ENCODE measurements at places on chromosomes 13 and 19.
A peak's percentile ranks its signal among the peaks of the same experiment; 100 is the strongest.

DNA sequence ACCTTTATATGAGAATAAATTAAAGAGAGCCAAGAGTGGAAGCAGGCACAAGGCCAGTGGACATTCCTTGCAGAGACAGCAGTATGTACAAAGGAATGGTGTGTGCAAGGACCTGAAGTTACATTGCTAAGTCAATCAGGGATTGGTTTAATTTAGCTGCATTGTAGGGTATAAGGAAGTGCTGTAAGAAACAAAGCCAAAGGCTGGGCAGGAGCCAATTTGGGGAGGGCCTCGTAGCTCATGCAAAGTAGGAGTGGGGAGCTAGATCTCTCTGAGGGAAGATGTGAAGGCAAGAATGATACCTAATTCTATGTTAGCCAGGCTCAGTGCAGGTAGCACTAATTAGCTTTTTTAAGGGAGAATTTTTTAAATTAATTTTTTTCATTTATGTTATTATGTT lies 76.7 kb downstream of the SLAIN1 start:
- DNase-seq = no peak

DNA sequence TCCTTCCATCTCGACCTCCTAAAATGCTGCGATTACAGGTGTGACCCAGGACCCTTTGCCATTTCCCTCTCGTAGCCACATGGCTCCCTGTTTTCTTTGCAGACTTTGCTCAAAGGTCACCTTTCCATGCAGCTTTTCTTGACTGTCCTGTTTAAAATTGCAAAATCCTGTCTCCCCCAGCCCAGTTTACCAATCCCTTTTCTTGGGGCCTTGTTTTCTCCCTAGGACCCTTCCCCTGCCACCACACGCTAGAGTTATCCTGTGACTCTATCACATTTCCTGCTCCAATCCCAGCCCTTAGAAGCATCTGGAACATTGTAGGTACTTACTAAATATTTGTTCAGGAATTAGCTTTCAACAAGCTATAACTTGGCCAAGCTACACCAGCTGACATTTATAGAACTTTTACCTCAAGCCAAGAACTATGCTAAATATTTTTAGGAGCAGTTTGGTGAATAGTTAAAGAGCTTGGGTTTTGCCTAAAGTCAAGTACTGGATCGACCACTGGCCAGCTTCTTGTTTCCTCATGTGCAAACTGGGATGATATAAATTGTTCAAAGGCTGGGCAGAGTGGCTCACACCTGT lies 9.1 kb upstream of the SERTAD3 start:
- no peak for DNase-seq

- no peak for DNase-seq
Measured at GRCh38 chr13:20666948-20667347, 36.6 kb upstream of the IL17D start.

DNA sequence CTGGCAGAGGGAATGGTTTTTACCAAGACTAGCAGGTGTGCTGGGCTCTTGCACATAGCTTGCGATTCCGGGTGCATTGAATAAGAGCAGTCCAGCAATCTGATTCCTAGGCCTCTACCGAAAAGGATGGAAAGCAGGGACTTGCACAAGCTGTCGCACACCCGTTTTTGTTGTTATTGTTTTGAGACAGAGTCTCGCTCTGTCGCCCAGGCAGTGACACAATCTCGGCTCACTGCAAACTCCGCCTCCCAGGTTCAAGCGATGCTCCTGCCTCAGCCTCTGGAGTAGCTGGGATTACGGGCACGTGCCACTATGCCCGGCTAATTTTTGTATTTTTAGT lies 5.5 kb downstream of the EBI3 start:
- DNase-seq = no peak

- no peak for DNase-seq
Measured at GRCh38 chr19:45276284-45276687, 25.2 kb downstream of the MARK4 start.

DNA sequence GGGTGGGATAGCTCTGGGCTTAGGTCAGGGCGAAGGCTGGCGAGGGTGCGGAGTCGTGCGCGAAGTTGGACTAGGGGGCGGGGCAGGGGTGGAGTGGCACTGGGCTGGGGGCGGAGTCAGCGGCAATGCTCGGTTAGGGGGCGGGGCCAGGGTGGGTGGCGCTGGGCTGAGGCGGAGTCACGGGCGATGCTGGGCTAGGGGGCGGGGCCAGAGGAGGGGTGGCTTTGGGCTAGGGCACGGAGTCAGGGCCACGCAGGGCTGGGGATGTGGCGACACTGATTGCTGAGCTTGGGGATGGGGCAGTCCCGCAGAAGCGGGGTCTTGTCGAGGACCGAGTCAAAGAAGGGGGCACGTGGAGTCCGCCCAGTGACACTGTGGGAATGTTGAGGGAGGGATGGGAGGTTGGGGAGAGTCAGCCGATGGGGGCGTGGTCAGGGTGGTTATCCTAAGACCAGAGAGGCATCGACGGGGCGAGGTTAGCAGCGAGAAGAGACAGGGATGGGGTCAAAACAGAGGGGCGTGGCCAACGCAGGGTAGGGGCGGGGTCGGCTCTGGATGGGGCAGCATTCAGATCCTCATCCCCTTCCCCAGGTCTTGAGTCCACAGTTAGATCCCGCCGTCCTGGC lies 8.7 kb downstream of the HOMER3 start:
- peak; percentile 81 for DNase-seq

- DNase-seq = no peak
Measured at GRCh38 chr19:33418461-33418860, 45.0 kb downstream of the CEBPG start.

DNA sequence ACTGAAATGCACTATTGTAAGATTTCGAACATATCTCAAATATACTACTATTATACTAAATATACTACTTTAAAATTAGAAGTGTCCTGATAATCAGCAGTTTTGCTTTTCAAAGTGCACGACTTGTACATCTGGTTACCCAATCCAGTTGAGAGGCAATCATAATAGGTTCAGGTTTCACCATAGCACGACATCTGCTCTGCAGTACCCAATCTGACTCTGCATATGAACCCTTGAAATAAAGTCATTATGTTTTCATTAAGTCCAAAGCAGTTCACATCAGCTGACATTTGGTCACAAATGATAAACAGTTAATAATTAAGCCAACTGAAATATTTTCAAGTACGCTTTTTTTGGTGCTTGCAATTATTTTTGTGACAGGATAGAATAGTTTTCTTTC lies 90.6 kb downstream of the PCDH9 start:
- no peak for DNase-seq

GRCh38 chr19:13120817-13121216 lies 2.8 kb downstream of the NACC1 start:
- no peak for DNase-seq

GRCh38 chr13:44752164-44752563 lies 176.0 kb upstream of the TSC22D1 start:
- DNase-seq = no peak

DNA sequence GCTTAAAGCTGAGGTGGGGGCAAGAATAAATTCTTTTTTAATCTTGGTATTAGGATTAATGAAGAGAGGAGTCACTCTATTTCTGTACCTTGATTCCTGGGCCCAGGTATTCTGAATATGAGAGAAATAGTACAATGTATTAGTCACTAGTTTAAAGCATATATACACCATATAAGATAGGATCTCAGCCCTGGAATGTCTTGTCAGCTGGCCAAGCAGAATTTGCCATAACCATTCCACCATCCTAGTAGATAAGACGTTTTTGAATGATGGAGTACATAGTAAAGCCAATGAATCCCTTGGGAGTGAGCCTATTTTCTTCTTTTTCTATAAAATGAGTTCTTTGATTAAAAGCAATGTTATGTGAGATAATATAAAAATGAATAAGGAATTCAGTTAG lies 55.6 kb downstream of the UFM1 start:
- DNase-seq = no peak

DNA sequence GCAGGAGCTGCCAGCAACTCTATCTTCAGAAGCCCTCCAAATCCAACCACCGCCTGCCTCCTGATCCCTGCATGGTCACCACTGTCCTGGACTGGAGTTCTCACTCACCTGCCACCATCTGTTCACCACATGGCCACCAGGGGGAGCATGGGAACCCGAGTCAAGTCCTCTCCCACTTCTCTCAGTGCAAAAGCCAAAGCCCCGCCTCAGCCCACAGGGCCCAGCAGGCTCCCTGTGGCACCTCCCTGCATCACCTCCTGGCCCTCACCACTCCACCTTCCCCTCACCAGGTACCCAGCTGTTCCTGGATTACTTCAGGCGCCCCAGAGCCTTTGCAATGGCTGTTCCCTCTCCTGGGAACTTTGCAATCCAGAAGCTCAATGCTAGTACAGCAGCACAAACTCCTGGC lies 5.3 kb downstream of the DHPS start:
- DNase-seq = peak; percentile 76

DNA sequence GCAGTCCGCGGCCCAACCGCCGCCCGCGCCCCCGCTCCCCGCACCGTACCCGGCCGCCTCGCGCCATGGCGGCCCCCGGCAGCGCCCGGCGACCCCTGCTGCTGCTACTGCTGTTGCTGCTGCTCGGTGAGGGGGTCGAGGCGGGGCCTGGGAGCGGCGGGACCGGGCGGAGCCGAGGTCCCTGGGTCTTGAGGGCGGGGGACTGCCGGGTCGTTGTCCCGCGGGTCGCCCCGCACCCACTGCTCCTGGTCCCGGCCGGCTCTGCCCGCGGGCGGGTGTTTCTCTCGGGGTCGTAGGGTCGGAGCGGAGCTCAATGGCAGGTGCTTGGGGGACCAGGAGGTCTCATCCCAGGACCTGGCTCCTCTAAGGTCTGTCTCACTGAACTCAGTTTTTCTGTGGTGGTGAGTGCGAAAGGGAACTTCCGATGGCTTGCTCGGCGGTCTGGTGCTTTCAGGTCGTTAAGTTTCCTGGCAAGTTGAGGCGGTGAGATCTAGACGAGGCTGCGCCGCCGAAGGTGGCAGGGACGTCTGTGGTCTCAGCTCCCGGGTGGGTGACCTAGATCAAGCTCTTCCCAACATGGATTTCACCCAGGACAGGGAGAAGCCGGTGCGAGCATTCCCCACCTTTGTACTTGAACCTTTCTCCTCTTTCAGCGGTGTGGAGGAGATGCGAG lies 467 bp downstream of the LAMP1 start:
- DNase-seq = peak; percentile 52

- DNase-seq = no peak
Measured at GRCh38 chr13:40261336-40261735, 405.1 kb downstream of the FOXO1 start.

GRCh38 chr13:28001837-28002473 lies 13.5 kb upstream of the URAD start:
- no peak for DNase-seq

GRCh38 chr19:38494379-38494778 lies 60.9 kb downstream of the RYR1 start:
- DNase-seq = no peak

- DNase-seq = no peak
Measured at GRCh38 chr13:59483501-59484145, 680.1 kb downstream of the DIAPH3 start.

GRCh38 chr13:33316890-33317289 lies 31.3 kb upstream of the STARD13 start:
- DNase-seq = no peak

- no peak for DNase-seq
Measured at GRCh38 chr19:33434886-33435705, 61.6 kb downstream of the CEBPG start.

DNA sequence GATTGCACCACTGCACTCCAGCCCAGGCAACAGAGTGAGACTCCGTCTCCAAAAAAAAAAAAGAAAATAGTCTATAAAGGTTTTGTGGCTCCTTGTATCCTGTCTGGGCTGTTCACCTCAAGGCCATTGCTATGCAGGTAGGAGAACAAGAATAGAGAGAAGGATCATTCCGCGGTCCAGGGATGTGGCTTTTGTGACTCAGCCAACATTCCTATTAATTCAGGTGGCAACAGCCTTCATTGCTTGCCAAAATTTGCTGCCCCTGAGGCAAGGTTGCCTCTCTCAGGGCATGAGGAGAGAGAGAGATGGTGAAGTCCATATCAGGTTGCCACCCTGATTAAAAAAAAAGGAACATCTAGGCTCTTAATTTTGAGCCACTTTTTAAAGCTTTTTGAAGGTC lies 8.0 kb downstream of the ZNF551 start:
- DNase-seq = no peak

DNA sequence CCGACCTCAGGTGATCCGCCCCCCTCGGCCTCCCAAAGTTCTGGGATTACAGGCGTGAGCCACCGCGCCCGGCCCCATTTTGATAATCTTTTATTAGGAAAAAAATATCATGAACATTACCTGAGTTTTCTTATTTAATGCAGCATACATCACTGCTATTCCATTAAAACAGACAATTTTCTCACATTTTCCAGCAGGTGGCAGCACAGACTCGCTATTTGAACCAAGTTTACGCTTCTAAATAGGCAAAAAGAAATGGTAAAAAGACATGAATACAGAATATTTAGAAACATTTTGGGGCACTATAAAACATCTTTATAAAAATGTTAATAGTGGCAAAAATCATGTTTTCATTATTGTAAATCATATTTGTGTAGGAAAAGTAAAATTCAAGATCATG lies 903.1 kb downstream of the SLITRK6 start:
- DNase-seq = peak; percentile 5

DNA sequence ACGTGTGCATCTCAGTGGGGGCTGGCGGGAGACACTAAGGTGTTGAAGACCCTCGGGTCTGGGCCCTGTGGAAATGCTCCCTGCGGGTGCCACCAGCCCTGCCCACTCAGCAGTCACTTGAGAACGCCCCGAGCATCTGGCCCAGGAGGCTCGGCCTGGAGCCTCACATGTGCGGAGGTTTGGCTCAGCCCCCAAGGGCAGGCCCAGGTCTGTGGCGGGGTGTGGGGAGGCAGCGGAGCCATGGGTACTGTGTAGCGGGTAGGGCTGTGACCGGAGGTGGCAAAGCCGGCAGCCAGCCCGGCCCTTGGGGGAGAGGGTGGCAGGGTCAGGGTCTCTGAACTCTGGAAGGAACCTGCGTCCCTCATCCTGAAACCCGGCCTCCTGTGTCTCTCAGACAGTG lies 37.6 kb downstream of the MCF2L start:
- DNase-seq = no peak

DNA sequence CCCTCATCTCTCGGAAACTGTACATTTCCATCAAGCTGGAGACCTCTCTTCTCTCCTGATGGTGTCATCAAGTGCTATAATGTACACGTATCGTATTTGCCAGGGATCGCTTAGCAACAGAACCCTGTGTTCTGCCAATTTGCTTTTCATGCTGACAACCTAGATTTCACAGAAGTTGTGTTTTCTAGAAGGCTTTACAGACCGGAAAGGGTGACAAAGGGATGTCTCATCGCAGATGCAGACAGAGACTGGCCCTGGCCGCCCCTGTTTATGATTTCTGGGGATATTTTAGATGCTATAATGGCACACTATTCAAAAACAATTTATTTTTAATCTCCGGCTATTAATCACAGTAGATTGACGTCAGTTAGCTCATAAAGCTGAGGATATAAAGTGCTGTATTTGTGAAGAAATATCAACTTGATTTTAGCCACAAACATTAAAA lies 291.4 kb downstream of the IRS2 start:
- no peak for DNase-seq

- no peak for DNase-seq
Measured at GRCh38 chr13:43939086-43939485, 59.4 kb downstream of the LACC1 start.

- DNase-seq = no peak
Measured at GRCh38 chr13:88919970-88920628, 1248.9 kb downstream of the SLITRK5 start.

DNA sequence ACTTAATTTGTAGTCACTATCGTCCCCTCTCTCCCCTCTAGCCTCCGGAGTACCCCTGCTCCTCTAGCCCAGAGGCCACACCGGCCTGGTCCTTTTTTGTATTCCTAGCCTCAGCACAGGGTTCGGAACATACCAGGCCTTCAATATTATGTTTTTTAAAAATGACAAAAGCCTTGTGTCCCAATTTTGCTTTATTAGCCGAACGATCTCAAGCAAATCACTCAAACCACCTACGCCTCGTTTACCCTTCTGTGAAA lies 463 bp upstream of the POMP start:
- DNase-seq = no peak

Data from effector CD8-positive, alpha-beta T cell (primary cell).